Immature natural killer cell (primary cell): ENCODE measurements at places on chromosomes 7 and 10.

DNA sequence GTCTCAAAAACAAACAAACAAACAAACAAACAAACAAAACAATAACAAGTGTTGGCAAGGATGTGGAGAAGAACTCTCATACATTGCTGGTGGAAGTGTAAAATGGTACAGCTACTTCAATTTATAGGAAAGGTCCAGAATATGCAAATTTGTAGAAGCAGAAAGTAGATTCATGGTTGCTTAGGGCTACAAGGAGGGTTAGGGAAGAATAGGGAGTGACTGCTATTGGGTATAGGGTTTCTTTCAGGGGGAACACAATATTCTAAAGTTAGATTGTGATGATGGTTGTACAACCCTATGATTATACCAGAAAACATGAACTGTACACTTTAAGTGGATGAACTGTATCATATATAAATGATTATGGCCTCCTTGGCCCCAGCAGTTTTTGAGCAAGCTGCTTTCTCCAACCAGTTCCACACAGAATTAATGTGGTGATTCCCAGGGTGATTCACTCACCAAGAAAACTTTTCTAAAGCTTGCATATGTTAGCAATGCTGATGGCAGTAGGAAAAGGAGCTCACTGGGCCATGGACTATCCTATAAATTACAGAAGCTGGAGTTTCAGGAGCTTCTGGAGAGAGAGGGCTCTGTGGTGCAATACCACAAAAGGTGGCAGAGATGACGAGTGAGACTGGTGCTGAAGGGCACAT is 52.8 kb upstream of the KCNIP2 start:
- DNase-seq: no peak

DNA sequence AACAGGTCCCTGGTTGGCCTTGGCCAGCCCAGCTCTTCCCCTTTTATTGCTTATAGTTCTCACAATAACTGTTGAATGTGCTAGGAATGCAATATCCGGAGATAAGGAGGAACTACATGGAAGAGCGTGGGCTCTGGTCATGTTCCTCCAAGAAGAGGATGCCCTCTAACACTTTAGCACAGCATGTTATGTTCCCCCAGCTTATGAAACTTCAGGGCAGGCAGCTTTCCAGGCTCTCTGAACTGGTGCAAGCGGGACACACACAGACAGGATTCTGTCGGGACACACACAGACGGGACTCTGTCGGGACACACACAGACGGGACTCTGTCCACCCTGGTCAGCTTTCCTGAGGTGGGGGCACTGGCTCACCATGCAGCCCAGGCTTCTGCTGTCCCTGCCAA is 141.6 kb downstream of the PKD1L1 start:
- DNase-seq: no peak

DNA sequence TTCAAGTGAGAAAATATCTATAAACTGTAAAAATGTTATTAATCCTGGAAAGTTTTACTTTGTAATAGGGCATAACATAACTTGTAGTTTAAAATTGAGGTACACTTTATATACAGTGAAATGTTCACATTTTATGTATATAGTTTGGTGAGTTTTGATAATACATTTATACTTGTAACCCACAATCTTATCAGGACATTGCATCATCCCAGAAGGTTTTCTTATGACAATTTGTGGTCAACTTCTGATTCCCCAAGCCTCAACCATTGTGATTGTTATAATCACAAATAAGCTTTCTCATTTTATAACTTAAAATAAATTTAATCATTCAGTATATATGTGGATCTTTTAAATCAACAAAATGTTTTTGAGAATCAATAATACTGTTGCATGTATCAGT is 151.1 kb downstream of the TFPI2 start:
- DNase-seq: no peak

DNA sequence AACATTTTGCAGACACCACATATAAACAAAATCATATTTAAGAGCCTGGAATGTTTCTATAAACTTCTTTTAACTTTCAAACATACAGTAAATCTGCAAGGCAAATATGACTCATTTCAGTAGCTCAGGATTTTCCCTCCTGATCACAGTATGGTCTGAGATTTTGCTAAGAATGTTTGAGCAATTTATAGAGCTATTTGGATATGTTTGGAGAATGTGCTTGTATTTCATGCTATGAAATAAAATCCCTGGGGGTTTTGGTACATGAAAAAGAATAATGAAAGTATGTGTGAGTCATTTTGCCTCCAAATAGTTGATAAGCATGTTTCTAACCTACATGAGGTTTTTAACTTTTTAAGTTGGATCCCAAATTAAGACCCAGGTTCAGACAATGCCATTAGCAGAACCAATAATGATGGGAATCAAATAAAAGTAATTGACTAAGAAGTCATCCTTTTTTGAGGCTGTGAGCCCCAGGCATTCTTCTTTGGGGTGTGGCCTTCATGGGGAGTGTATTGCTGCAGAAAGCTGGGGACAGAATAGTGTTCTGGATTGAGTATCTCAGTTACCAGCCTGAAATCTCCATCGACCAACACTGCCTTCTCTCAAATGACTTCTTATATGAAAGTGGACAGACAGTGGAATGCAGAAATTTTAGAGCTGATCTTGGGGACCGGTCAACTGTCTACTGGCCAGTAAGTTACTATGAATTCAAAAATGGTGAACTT is 66.1 kb upstream of the AGBL3 start:
- no peak for DNase-seq

DNA sequence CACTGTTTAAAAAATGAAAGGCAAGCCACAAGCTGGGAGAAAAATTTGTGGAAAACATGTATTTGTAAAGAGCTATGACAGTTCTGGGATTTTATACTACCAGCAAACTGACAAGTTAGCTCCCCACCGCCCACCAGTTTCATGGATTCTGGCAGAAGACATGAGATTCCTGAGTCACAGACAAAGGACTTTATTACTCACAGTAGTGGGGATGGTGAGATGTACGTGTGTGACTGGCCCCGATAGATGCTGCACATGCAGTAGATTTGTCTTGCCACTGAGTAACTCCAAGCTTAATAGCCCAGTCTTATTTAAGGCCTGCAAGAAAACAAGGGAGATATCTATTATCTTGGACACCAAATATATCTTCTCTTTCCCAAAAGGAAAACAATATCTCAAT is 281.7 kb downstream of the AHR start:
- no peak for DNase-seq

GRCh38 chr10:1515780-1516491 is 221.4 kb downstream of the ADARB2 start:
- no peak for DNase-seq

GRCh38 chr7:69550991-69551390 is 47.3 kb upstream of the AUTS2 start:
- DNase-seq: no peak

DNA sequence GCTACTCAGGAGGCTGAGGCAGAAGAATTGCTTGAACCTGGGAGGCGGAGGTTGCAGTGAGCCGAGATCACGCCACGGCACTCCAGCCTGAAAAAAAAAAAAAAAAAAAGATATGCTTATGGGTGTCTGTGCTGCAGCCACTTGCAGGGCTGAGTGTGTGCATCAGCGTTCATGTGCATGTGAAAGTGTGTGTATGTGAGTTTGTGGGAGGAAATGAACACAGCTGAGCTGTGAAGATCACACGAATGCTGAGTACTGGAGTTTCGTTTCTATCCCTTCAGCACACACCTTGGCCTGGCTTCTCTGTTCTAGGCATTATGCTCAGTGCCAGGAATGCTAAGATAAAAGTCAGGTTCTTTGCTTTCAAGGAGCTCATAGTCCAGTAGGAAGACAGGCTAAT is 12.0 kb upstream of the SVOPL start:
- DNase-seq: no peak

DNA sequence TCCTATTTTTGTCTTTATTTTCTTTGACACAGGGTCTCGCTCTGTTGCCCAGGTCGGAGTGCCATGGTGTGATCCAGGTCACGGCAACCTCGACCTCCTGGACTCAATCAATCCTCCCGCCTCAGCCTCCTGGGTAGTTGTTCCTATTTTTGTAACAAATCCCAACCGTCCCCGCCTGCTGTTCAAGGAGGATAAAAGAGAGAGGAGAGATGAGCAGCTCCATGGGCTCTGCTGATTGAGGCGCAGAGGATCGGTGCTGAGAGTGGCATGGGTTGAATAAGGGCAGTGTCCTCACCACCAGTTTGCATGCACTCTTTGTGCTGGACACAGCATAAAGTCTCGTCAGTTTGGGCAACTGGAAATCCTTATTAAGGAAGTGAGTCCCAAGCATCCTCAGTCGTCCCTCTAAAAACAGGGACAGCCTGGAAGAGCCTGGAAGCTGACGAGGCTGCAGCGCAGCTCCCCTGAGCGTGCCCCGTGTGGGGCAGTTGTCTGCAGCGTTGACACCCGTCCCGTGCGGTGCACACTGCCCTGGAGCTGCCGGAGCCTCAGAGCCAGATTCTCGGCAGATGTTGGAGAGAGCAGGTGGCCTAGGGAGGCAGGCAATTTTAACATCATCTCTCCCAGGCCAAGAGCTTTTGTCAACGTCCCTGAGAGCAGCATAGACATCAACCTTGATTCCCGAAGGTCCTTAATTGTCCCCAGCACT is 404.2 kb upstream of the RNF32 start:
- no peak for DNase-seq
